ENCODE measurements at places on chromosomes 6 and 20.
A peak's percentile ranks its signal among the peaks of the same experiment; 100 is the strongest.

DNA sequence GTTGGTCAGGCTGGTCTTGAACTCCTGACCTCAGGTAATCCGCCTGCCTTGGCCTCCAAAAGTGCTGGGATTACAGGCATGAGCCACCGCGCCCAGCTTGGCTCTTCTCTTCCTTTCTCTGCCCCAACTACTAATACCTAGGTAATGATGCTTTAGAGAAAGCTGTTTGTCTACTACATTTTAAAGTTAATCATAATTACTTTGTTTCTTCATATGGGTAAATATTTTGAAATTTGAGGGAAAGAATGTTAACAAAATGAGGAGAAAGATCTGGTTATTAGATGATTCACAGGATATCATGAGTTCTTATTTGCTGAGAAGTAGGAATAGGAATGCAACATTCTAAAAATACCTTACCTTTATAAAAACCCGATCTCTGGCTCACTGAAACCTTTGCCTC lies 18.4 kb upstream of the PTPRK start:
- H3K27ac ChIP-seq = no peak overlapping the region
- no peaks in the 10 kb centered on the region for H3K36me3 ChIP-seq
- DNase-seq = no peak
- H3K4me1 ChIP-seq = no peaks in the 10 kb centered on the region

DNA sequence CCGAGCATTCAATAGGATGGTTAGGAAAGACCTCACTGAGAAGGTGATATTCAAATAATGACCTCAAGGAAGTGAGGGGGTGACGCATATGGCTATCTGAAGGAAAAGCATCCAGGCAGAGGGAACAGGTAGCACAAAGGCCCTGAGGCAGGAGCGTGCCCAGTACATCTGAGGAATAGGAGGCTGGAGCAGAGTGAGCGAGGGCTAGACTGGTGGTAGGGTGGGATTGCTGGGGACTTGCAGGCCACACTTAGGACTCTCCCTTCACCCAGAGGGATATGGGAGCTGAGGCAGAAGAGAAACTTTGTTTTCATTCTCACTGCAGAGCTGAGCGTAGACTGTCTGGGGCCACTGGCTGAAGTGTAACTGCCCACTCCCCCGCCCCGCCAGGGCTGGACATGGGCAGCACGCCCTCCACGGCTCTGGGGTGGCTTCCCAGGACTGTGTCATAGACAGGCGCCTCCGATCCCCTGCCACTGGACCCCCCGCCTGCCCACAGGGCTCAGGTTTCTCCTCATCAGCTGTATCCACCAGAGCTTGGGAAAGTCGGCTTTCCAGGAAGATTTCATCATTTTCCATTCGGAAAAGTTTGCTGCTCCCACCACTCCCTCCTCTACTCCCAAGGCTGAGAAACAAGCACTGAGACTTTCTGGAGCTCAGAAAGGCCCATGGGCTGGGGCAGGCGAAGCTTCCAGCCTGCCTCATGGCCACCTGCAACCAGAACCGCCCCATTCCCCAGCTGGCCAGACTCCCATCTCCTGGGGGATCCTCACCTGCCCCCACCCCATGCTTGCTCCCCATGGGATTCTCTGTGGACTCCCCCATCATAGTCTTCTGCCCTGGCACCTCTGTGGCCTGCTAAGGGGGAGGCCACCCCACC lies 142.6 kb downstream of the MRPL14 start:
- no peaks in the 10 kb centered on the region for H3K4me1 ChIP-seq
- no peak for DNase-seq
- H3K27ac ChIP-seq = no peak overlapping the region

- no peak for DNase-seq
- peak overlapping the region; percentile 75 for H3K27ac ChIP-seq
- H3K36me3 ChIP-seq = peaks cover 75% of the 10 kb centered on the region
- no peak overlapping the region for H3K4me3 ChIP-seq
- H3K4me1 ChIP-seq = peaks cover 28% of the 10 kb centered on the region
These were observed 29.8 kb downstream of the PLCG1 start for GRCh38 chr20:41167118-41167470.

DNA sequence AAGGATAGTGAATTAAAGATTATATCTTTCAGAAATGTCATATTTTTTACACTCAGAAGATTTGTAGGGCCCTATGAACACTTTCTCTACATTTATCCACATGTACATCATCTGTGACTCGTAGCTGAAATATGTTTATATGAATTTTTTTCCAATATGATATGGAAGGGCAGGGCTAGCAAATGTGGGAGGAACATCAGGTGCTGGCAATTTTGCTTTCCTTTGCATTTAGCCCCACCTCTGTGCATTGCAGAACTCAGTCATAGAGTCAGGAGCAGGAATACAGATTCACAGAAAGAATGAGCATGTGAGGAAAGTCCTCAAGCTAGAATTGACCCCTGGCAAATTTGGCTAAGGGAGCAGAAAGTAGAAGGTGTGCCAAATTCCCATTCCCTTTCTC lies 129.9 kb downstream of the CRYBG1 start:
- H3K4me3 ChIP-seq = no peak overlapping the region
- no peaks in the 10 kb centered on the region for H3K4me1 ChIP-seq
- H3K27me3 ChIP-seq = peaks cover 12% of the 10 kb centered on the region

DNA sequence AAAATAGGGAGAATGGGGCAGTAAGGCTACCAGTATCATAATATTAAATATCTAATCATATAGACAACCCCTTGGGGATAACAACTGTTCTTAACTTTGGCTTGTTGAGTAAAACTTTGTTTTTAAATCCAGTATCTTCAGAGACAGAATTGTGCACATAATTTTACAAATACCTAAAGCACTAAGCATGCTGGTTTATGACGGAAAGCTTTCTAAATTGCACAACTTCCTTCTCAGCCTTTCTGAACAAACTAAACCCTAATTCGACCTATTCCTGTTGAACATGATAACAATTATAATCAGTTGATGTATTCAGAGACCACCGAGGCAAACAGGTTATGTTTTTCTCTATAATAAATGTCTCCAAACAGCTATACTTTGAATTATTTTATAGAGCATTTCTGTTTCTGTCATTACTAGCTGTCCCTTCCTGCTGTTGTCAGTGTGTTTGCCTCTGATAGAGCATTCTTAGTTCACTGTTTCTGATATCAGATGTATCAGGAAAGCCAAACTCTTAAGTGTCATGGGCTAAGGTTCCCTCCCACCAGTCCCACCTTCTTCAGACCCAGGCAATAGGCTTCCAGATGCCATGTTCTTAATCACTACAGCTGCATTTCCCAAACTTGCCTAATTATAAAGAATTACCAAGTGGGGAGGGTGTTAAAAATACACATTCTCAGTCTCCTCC lies 8.7 kb downstream of the ZHX3 start:
- H3K4me3 ChIP-seq = no peak overlapping the region
- no peaks in the 10 kb centered on the region for H3K4me1 ChIP-seq
- no peak overlapping the region for H3K27ac ChIP-seq
- no peaks in the 10 kb centered on the region for H3K27me3 ChIP-seq
- no peak for DNase-seq
- no peaks in the 10 kb centered on the region for H3K36me3 ChIP-seq

GRCh38 chr6:45577836-45578504 lies 200.2 kb upstream of the SUPT3H start:
- peaks cover 2% of the 10 kb centered on the region for H3K27me3 ChIP-seq
- no peak overlapping the region for H3K27ac ChIP-seq
- peaks cover 4% of the 10 kb centered on the region for H3K36me3 ChIP-seq
- H3K4me1 ChIP-seq = peaks cover 16% of the 10 kb centered on the region
- no peak for DNase-seq
- no peak overlapping the region for H3K4me3 ChIP-seq

- H3K4me3 ChIP-seq = peak overlapping the region; percentile 3
- H3K27me3 ChIP-seq = no peaks in the 10 kb centered on the region
- no peak for DNase-seq
- peaks cover 15% of the 10 kb centered on the region for H3K4me1 ChIP-seq
These were observed 129.2 kb downstream of the PDSS2 start for GRCh38 chr6:107330168-107330567.

DNA sequence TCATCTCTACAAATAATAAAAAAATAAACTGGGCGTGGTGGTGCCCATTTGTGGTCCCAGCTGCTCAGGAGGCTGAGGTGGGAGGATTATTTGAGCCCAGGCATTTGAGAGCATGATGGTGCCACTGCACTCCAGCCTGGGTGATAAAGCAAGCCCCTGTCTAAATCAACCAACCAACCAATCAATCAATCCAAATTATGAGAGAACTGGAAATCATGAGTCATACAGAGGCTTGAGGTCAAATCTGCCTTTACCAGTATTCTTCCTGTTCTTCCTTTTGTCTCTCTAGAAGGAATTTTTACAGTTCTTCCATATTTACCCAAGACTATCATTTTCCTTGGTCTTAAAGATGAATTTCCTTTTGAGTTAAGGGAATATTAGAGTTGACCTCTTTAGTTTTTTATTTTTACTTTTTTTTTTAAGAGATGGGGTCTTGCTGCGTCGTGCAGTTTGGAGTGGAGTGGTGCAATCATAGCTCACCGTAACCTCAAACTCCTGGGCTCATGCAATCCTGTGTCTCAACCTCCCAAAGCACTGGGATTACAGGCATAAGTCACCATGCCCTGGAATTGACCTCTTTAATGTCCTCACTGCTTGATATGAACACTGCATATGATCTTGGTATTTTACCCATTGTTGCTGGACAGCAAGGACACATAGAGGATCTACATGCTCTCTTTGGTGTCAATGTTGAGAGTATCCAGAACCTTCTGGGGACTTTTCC lies 44.1 kb upstream of the TXNDC5 start:
- H3K4me1 ChIP-seq = no peaks in the 10 kb centered on the region
- H3K27ac ChIP-seq = no peak overlapping the region
- no peak overlapping the region for H3K4me3 ChIP-seq
- no peaks in the 10 kb centered on the region for H3K27me3 ChIP-seq
- DNase-seq = no peak
- no peaks in the 10 kb centered on the region for H3K36me3 ChIP-seq

GRCh38 chr6:87287251-87287650 lies 35.1 kb upstream of the SMIM8 start:
- no peaks in the 10 kb centered on the region for H3K4me1 ChIP-seq
- no peaks in the 10 kb centered on the region for H3K36me3 ChIP-seq
- DNase-seq = no peak
- H3K27ac ChIP-seq = no peak overlapping the region
- no peak overlapping the region for H3K4me3 ChIP-seq
- H3K27me3 ChIP-seq = peaks cover 4% of the 10 kb centered on the region

- no peak overlapping the region for H3K27ac ChIP-seq
- H3K4me3 ChIP-seq = no peak overlapping the region
- H3K4me1 ChIP-seq = peaks cover 19% of the 10 kb centered on the region
- peaks cover 24% of the 10 kb centered on the region for H3K27me3 ChIP-seq
- no peak for DNase-seq
These were observed 9.9 kb upstream of the RPS6KA2 start for GRCh38 chr6:166636934-166637333.

- no peak overlapping the region for H3K27ac ChIP-seq
- no peak for DNase-seq
- H3K27me3 ChIP-seq = no peaks in the 10 kb centered on the region
- H3K36me3 ChIP-seq = peaks cover 2% of the 10 kb centered on the region
- no peaks in the 10 kb centered on the region for H3K4me1 ChIP-seq
- H3K4me3 ChIP-seq = no peak overlapping the region
These were observed 95.0 kb downstream of the AK9 start for GRCh38 chr6:109595998-109596397.

GRCh38 chr6:156955494-156956183 lies 178.5 kb downstream of the ARID1B start:
- H3K36me3 ChIP-seq = no peaks in the 10 kb centered on the region
- no peak overlapping the region for H3K4me3 ChIP-seq
- peaks cover 52% of the 10 kb centered on the region for H3K4me1 ChIP-seq
- no peak for DNase-seq

GRCh38 chr20:40958598-40958997 lies 70.0 kb upstream of the TOP1 start:
- no peak overlapping the region for H3K27ac ChIP-seq
- H3K4me3 ChIP-seq = no peak overlapping the region
- DNase-seq = no peak
- peaks cover 8% of the 10 kb centered on the region for H3K4me1 ChIP-seq
- no peaks in the 10 kb centered on the region for H3K36me3 ChIP-seq

GRCh38 chr6:148873868-148874267 lies 127.0 kb downstream of the UST start:
- H3K36me3 ChIP-seq = no peaks in the 10 kb centered on the region
- no peak overlapping the region for H3K4me3 ChIP-seq
- H3K27ac ChIP-seq = no peak overlapping the region
- no peak for DNase-seq
- H3K27me3 ChIP-seq = no peaks in the 10 kb centered on the region

- H3K27ac ChIP-seq = no peak overlapping the region
- no peak overlapping the region for H3K4me3 ChIP-seq
These were observed 100.6 kb downstream of the RAMACL start for GRCh38 chr6:166485651-166486535.

DNA sequence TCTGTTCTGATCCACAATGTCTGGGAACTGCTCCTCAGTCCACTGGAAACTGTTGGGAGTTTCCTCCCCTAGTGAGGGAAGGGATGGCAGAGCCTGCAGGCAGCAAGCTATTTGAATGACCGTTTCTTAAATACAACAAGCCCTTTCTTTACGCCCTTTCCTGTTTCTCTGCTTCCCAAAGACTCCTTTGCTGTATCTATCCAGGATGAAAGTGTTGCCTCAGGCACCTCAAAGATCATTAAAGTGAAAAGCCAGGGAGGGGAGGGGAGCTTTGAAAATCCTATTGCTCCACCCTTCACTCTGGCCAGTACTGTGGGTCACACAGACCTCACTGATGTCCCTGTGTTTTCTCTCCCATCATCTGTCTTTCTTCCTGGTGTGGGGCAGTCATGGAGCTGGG lies 213.1 kb downstream of the RNF144B start:
- no peak overlapping the region for H3K4me3 ChIP-seq
- no peak overlapping the region for H3K27ac ChIP-seq
- DNase-seq = no peak
- H3K36me3 ChIP-seq = no peaks in the 10 kb centered on the region

GRCh38 chr6:120122401-120122800 lies 772.8 kb upstream of the MAN1A1 start:
- no peak overlapping the region for H3K4me3 ChIP-seq
- no peak for DNase-seq
- H3K4me1 ChIP-seq = no peaks in the 10 kb centered on the region
- no peaks in the 10 kb centered on the region for H3K36me3 ChIP-seq
- H3K27me3 ChIP-seq = no peaks in the 10 kb centered on the region
- H3K27ac ChIP-seq = no peak overlapping the region

DNA sequence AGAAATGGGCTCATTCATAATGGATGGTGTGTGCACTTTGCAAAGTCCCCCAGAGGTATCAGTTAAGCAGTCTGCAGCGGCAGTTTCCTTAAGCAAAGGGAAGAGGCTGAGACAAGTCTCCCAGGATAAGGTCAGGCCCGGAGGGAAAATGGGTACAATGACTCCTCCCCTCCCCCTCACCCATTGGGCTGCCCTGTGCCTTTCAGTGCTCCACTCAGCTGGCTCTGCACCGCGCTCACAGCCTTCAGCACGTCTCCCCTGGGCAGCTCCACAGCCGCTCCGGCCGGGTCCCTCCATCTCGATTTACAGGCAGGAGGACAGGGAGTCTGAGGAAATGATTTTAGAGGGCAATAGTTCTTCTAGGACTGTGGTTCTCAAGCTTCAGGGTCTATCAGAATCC lies 264.8 kb downstream of the LRFN2 start:
- peaks cover 19% of the 10 kb centered on the region for H3K27me3 ChIP-seq
- DNase-seq = no peak

Measured in activated T-helper 1 cell treated with anti-CD3 and anti-CD28 coated beads, Interleukin-12 subunit alpha, Interleukin-12 subunit beta, Interleukin-2, Interleukin-4 antibody, amounts not matched to agents 30 ng/mL and 10 ng/mL and 1 ng/mL, durations not matched to agents 14 hours and 24 hours and 36 hours (primary cell).